ENCODE measurements at places on chromosomes 13 and 19.

- DNase-seq: no peak
These were observed 4.0 kb upstream of the SNRNP70 start for GRCh38 chr19:49081273-49081672.

DNA sequence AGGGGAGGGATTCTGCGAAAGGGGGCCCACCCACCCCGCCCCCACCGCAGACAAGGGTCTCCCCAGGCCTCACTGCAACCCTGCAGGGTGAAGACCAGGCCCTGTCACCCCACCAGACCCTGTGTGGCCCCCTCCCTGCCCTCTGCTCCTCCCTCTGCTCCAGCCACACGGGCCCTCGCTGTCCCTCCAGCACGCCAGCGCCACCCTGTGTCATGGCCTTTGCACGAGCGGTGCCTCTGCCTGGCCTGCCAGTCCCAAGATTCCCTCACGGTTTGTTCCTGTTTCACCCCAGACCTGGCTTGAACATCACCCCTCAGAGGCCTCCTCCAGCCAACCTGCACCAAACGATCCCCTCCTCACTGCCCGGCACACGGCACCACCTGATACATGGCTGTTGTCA lies 27.3 kb downstream of the PIP5K1C start:
- no peak for DNase-seq

- no peak for DNase-seq
These were observed 1528.6 kb upstream of the SLC10A2 start for GRCh38 chr13:104594806-104595205.

- no peak for DNase-seq
These were observed 1297.0 kb upstream of the ATXN8OS start for GRCh38 chr13:68810660-68811059.

DNA sequence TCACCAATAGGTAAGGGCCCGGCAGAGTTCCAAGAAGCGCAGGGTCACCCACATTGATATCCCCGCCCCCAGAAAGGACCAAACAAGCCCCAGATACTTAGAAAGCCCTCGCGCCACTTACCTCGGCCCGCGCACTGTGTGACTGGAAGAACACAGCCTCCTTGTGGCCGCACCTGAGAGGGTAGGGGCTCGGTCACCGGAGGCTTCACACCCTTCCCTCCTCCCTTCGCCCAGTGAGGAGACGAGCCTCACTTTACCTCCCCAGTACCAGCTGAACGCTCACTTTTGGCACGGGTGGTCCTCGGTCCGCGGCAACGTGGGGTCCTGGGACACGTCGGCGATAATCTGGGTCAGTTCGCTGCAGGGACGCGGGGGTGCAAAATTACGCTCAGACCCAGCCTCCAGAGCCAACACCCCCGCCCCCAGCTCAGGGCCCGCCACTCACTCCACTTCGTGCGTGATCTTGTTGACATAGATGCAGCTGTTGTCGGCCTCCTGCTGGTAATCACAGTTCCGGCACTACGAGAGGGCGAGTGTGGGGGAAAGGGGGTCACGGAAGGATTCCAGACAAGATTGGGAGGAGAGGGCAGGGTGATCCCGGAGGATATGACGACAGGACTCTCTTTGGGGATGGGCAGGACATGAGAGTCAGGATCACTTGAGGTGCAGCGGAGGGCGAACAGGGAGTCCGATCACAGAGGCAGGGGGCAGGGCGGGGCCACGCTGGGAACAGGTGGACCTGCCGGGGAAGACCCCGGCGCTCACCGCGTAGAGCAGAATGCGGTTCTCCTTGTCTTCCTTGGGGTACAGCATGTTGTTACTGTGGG lies 568 bp downstream of the POLR2I start:
- DNase-seq: peak; percentile 56

DNA sequence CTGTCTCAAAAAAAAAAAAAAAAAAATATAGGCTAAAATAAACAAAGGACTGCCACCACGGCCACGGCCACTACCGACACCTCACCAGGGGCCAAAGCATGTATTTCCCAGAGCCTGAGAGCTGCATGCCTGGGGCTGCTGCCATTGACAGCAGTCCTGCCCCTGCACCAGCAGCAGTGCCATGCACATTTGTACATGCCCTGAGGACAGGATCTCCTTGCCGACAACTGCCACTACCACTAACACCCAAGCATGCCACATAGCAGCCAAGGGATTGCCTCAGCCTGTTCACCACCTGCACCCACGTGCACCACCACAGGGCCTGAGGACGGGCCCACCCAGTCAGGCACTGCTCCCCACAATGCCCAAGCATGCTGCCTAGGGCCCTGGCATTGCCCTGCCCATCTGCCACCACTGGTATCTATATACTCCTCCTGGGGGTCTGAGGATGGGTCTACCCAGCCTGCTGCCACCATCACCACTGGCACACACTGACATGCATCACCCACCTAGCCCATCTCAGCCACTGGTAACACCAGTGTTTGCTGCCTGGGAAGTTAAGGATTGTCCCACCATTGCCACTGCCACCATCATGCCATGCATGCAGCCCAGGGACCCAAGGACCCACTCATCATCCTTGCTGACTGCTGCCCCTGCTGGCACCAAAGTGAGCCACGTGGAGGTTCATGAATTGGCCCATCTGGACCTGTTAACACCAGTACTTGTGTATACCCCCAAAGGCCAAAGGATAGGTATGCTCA lies 10.6 kb upstream of the NUP62 start:
- DNase-seq: no peak

GRCh38 chr13:95301183-95301967 lies at the start of gene ABCC4:
ABCC4 (minus strand) TSS chr13:95301451; CDS start chr13:95301314, 137 bp downstream.
- DNase-seq: peak; percentile 87

DNA sequence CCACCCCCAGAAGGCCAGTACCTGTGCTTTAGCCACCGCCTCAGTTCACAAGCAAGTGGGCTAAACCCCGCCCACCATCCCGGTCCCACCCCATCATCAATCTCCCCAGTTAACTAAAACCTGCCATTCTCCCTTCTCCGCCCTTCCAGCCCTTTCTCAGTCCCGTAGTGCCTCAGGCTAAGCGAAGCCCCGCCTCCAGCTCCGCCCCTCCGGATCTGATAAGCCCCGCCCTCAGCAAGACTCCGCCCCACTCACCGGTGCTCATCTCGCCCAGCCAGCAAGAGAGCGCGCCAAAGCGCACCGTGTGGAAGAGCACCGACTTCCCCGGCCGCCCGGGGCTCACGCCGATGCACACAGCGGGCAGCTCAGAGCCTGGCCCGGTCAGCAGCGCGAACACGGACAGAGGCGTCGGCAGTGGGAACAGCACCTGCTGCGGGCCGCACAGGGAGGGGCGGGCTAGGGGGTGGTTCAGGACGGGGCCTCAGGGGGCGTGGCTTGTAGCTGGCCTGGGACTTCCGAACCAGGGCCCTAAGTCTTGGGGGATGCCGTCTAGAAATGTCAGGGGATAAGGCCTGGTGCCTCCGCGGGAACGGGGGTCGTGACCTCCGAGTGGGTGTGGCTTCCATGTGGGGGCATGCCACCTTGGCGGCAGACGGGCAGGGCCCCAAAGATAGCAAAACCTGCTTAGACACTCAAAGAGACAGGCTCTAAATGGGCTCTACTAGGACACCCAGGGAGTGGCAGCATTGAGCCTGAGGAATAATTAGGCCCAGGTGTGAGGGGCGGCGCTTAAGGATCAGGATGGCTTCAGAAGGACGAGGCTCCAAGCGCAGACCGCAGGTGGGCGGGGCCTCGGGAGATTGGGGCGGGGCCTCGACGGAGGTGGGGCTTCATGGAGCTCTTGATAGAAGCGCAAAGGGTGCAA lies 21.4 kb downstream of the MAP4K1 start:
- peak; percentile 5 for DNase-seq

GRCh38 chr13:97339019-97339987 lies 94.7 kb upstream of the RAP2A start:
- peak; percentile 91 for DNase-seq

GRCh38 chr19:4053423-4054324 lies 13.0 kb downstream of the ZBTB7A start:
- DNase-seq: no peak

DNA sequence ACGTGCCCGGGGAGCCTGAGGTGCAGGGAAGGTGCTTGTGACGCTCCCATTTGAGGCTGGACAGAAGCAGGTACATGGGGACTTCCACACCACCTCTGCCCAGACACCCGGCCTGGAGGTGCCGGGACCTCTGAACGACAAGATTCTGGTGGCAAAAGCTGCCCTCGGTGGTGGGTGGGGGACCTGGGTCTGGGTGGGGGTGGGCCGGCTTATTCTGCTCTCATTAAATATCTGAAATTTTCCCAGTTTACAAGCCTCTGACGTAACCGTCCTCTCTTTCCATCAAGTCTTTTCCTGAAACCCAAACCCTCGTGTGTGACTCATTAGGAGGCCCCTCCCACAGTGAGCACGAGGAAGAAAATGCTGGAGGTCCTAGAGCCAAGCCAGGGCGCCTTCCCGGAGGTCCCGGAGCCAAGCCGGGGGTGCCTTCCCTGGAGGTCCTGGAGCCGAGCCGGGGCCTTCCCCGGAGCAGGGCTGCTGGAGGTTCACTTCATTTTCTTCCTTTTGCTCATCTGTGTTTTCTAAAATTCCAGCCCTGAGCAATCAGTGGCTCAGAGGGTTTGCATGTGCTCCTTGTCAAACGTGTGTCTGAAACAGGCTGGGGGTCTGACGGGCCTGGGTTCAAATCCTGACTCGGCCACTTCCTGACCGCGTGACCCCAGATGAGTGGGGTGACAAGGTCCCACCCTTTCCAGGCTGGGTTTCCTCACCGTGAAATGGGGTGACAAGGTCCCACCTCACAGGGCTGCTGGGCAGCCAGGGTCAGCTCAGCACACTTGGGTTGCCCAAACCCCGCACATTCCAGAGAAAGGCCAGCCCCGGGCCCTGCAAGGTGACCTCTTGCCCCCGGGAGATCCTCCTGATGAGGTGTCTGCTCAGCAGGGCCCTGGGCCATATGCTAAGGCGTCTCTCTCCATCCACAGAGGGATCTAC lies 10.0 kb downstream of the CFD start:
- peak; percentile 97 for DNase-seq

- DNase-seq: peak; percentile 95
These were observed 36.8 kb downstream of the ACTN4 start for GRCh38 chr19:38684078-38684861.

- no peak for DNase-seq
These were observed 527.6 kb downstream of the LMO7 start for GRCh38 chr13:76163761-76164160.

GRCh38 chr13:39783051-39783450 lies 127.6 kb downstream of the COG6 start:
- peak; percentile 35 for DNase-seq

GRCh38 chr19:1999856-2000515 lies 15.5 kb downstream of the BTBD2 start:
- DNase-seq: no peak

GRCh38 chr13:81302125-81302524 lies 961.2 kb upstream of the SPRY2 start:
- DNase-seq: no peak

DNA sequence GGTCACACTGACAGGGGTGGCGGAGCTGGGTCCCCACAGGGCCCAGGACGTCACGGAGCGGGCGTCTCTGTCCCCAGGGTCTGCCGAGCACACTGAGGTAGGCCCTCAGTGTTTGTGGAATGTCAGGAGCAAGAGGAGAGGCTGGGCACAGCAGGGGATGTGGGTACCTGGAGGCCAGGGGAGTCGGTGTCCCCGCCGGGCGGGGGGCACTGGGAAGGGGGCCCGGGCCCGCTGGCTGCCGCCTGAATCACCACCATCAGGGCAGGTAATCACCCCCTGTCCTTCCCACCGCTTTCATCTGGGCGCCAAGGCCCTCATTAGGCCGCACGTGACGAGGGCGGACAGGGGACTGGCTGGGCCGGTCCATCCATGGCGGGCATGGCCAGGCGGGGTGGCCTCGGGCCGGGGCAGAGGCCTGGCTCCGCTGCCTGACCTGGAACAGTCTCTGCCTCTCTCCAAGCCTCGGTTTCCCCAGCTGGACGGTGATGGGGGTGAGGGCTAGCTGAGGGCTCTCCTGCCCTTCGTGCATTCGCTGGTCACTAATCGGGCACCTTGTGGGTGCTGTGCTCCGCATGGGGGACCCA lies 1.0 kb downstream of the FGF22 start:
- no peak for DNase-seq

- DNase-seq: no peak
These were observed 1288.9 kb upstream of the SLC10A2 start for GRCh38 chr13:104355041-104355670.

DNA sequence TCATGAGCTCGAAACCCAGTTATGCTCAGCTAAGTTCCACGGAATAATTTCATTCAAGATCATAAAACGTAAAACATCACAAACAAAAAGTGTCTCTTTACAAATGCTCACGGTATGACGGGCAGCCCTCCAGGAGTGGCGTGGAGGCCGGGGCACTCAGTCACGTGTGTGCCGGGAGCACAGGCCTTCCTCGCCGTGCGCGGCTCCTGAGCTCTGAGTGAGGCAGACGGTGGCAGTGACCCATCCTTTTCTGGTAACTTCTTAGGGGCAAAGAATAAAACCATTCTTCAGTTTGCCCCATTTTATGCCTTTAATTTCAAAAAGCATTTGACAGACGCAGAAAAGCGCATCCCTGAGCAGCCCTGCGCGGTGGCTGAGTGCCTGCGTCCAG lies 72.8 kb downstream of the ATP11A start:
- no peak for DNase-seq

- DNase-seq: no peak
These were observed 12.6 kb downstream of the CCL25 start for GRCh38 chr19:8064911-8065874.

- DNase-seq: no peak
These were observed 142.2 kb downstream of the MZT1 start for GRCh38 chr13:72585254-72585653.

GRCh38 chr13:24997367-24997967 lies 98.5 kb upstream of the PABPC3 start:
- DNase-seq: peak; percentile 88

- DNase-seq: no peak
These were observed 140.2 kb downstream of the ZNF536 start for GRCh38 chr19:30512176-30513081.

GRCh38 chr13:51308781-51309180 lies 30.7 kb upstream of the SERPINE3 start:
- no peak for DNase-seq

GRCh38 chr19:50695251-50696093 lies 24.1 kb downstream of the SHANK1 start:
- peak; percentile 38 for DNase-seq

GRCh38 chr13:29005763-29006120 lies 185.6 kb downstream of the MTUS2 start:
- peak; percentile 4 for DNase-seq

- no peak for DNase-seq
These were observed 496.8 kb upstream of the PCDH9 start for GRCh38 chr13:67726979-67727378.

- no peak for DNase-seq
These were observed 2.3 kb downstream of the SLC5A5 start for GRCh38 chr19:17873786-17874757.

DNA sequence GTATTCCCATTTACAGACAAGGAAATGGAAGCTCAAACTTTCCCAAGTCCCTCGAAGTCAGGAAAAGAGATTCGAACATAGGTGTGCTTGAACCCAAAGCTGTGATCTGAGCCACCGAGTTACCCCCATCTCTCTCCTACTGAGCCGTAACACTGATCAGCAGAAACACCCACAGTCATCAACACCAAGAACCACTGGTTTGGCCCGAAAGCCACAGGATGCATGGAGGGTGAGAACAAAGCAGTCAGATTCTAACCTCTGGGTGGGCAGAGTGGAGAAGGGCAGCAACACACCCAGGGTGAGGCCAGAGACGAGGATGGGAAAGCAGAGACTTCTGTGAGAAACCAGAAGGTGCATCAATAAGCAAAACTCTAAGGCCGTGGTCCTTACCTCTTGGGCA lies 27.7 kb upstream of the POU2F2 start:
- DNase-seq: no peak

GRCh38 chr19:52786078-52786463 lies 520 bp downstream of the ZNF600 start:
- no peak for DNase-seq

- no peak for DNase-seq
These were observed 38.3 kb downstream of the ADPRHL1 start for GRCh38 chr13:113415032-113415431.

GRCh38 chr13:79637133-79637763 lies 156.3 kb downstream of the NDFIP2 start:
- DNase-seq: peak; percentile 26
